Activated CD4-positive, alpha-beta T cell treated with anti-CD3 and anti-CD28 coated beads, Interleukin-2, amount 50 U/mL, for 24 hours (primary cell): ENCODE measurements at places on chromosomes 12 and 14.

DNA sequence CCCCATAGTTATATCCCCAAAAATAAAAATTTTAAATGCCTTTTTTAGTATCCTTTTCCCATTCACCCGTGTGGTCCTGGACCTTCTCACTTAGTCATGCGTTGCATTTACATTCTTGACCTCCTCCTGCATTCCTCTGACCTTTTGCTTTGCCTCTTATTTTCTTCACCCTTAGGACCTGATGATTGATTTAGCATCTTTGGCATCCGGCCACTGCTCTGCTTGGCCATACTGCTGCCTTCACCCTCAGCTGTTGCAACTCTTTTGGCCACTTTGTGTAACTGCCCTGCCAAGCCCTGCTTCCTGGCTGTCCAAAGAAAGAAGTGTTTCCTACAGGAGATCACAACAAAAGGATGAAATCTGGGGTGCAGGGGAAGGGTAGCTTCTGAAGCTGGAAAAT is 48.8 kb upstream of the SLC38A4 start:
- no peak for DNase-seq

DNA sequence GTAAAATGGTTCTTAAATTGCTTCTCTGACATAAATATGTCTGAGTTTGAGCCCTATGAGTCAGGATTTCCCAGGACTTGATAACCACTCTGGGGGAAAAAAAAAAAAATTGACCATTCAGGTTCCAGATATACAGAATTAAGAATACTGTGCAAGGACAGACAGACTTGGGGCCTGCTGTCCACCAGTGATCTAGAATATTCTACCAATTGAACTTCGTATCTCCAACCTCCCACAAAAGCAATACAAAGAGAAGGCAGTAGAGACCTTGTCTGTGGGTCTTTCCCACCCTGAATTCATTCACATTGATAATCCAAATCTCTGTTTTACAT is 4.1 kb downstream of the SINHCAF start:
- no peak for DNase-seq

GRCh38 chr14:26598081-26598671 is 343 bp upstream of the NOVA1 start:
- no peak for DNase-seq

GRCh38 chr12:102463659-102464249 is 16.6 kb downstream of the IGF1 start:
- no peak for DNase-seq

DNA sequence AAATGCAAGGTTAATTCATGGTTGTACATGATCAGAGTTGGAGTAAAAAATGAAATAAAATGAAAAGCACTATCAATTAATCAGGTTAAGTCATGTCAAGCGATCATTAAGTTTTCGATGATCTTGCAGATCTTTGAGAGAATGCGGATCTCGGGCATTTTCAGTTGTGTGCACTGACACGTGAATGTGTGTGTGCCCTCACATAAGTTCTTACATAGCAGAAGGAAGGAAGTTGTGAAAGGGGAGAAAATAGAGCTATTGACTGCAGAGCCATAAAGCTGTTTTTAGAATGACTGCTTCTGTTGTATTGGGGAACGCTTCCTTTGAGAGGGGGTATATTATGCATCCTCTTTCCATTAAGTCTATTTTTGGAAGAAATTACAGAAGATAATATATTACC is 101.3 kb downstream of the HMGA2 start:
- DNase-seq = no peak
